Renal cortex interstitium (tissue), 15 donors: ENCODE measurements at places on chromosomes 3 and 15. TPM values are rescaled to one million over a fixed set of nuclear protein-coding genes. Genes with fewer than 3 reads are reported as not detected.
A peak's percentile ranks its signal among the peaks of the same experiment; 100 is the strongest.

SH2D7 gene
- polyA plus RNA-seq: 0.65 TPM

- no peak for DNase-seq
Measured at GRCh38 chr15:81152799-81153198, 18.7 kb downstream of the CFAP161 start.

BNC1 gene
- 0.23 TPM for polyA plus RNA-seq

DNA sequence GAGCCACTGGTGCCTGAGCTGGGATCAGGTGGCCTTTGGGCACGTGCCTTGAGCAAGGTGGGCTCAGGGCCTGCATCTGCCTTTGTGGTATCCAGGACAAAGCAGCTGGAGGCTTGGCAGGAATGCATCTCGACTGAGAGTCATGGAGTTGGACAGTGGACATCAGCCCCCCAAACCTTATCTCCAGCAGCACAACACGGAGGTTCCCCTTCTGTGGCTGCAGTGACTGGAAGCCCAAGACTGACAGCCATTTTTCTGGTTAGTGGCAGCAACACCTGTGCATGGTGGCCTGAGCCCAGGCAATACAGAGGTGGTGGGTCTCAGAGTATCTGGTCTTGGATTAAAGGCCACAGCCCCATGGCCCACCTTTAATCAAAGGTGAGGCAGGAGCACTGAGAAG, 27.8 kb upstream of the TSEN2 start:
- DNase-seq: no peak

DNA sequence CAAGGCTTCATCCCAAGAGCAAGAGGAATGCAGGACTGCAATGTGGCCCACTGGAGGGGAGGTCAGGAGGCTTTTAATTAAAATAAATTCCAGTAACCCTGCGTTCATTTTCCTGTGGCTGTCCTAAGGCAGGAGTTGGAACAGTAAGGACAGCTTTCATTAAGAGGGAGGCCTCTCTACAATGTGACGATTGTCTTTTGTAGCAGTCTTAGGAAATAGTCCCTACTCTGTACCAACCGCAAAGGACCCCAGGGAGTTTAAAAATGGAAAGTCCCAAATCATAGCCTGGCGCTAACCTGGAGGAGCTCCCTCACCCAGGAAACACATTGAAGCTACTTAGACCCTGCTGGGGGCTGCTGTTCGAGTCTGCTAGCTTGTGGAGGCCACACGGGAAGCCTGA, 62.8 kb downstream of the SYNM start:
- no peak for DNase-seq

- no peak for DNase-seq
Measured at GRCh38 chr15:31270767-31271166, 55.9 kb upstream of the KLF13 start.

DNA sequence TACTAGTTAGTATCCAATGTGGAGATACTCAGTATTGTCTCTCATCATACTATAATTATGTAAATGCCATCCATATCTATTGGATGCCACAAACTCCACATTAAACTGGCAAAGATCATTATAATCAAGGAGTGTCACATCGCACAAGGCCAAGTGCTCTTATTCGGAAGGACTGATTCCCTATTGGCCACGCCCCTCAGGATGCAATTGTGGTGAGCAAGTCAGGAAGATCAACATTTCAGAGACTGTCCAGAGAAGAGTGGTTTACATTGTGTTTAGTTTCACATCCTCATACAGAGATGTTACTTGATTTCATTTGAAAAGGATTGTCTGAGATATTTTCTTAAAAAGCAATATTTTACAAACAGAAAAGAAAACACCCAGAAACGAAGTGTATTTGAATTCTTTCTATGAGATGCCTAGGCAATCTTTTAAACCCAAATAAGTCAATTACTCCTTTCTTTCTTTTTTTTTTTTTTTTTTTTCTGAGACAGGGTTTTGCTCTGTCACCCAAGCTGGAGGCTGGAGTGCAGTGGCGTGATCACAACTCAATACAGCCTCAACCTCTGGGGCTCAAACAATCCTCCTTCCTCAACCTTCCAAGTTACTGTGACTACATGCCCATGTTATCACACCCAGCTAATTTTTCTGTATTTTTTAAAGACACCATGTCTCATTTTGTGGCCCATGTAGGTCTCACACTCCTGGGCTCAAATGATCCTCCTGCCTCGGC, 369.1 kb downstream of the RBMS3 start:
- no peak for DNase-seq

DNA sequence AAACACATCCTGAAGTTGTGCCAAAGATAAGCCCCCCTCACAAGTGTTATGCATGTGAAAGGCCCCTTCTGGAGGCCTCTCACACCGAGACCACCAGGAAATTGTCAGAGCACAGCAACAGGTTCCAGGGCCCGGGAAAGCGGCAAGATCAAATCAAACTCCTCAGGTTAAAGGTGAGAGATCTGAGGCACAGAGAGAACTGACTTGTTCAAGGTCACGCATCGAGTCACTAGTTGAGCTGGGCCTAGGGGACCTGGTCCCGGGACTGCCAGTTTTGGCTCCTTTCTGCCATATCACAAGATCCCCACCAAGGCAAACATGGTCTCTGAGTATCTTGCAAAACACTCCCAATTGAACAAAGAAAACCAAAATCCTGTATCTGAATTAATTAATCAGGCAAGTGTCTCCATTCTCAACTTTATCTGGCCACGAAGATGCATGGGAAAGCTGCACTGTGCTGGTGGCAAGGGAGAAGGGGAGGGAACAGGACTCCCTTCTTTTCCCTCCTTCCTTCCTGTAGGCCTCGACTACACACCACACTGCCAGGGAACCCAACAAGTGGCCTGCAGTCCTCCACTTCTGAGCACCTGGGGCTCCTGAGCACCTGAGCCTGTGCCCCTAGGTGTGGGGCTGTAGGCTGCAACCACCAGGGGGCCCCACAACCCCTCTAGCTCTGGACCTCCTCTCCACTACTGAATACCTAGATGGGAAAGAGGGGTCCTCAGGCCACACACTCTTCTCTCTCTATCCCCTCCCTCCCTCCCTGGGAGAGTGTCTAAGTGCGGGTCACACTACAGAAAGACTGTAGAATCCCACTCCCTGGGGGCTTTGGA, 37.3 kb downstream of the ANP32A start:
- DNase-seq: no peak

- no peak for DNase-seq
Measured at GRCh38 chr15:77557564-77557963, 75.1 kb downstream of the LINGO1 start.

- no peak for DNase-seq
Measured at GRCh38 chr3:179732661-179733348, 80.0 kb downstream of the USP13 start.

- DNase-seq: no peak
Measured at GRCh38 chr3:160676547-160677303, at the start of gene ARL14. ARL14 (plus strand) TSS chr3:160677160; CDS start chr3:160677347, 187 bp downstream.

SH3BP5 gene
- polyA plus RNA-seq: 60.9 TPM

DNA sequence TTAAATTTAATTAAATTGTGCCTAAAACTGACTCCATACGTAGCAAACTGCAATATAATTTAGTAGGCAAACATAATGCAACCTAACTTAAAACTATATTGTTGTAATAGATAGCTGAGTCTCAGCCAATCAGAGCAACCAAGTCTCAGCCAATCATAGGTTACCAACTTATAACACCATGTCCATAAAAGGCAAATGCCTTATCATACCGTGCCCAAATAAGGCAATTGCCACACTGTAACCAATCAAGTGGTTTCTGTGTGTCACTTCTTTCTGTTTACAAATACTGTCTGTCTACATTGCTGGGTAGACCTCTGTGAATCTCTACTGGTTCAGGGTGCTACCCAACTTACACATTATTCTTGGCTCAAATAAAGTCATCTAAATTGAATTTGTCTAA, 728.4 kb upstream of the EPHA6 start:
- DNase-seq: no peak

ADCY5 gene
- 10.9 TPM for polyA plus RNA-seq

DNA sequence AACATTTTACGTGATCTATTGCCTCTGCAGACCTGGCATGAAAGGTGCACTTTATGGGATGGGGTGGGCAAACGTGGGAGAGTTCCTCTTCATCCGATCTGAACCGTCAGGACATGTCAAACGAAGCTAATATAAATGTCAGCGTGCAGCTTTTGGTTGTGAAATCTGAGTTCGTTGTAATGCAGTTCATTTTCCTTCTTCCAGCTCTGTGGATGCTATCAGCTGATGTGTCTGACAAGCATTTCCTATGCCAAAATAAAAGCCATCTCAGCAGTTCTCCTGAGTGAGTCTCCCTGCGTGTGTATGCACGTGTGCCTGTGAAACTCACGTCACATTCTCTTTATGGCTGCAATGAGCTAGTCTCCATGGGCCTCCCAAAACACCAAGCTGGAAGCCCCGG, 512.3 kb downstream of the MCTP2 start:
- no peak for DNase-seq

- DNase-seq: no peak
Measured at GRCh38 chr3:140128217-140128616, 193.2 kb downstream of the CLSTN2 start.

DNA sequence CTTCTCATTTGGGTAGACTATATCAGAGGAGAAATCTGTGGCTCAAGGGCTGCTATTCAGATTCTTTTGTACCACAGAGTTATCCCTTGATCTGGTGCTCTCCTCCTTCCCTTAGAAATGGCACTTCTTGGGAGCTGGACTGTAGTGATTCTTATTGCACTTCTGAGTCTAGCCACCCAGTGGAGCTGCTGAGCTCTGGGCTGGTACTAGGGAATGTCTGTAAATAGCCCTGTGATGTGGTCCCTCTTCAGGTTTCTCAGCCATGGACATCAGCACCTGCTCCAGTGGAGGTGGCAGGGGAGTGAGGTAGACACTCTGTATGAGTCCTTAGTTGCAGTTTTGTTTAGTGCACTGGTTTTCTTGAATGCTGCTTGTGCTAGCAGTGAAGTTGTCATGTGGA, 1292.6 kb downstream of the SI start:
- DNase-seq: no peak

GRCh38 chr3:177516158-177517011, 319.1 kb upstream of the TBL1XR1 start:
- DNase-seq: peak; percentile 92

- DNase-seq: no peak
Measured at GRCh38 chr15:45790325-45790943, 155.6 kb downstream of the SQOR start.

- DNase-seq: no peak
Measured at GRCh38 chr3:98057631-98058030, 22.5 kb upstream of the GABRR3 start.

DPPA2 gene
- 0.93 TPM for polyA plus RNA-seq

TNIK gene
- 22.5 TPM for polyA plus RNA-seq

- no peak for DNase-seq
Measured at GRCh38 chr3:43970351-43970750, 271.3 kb upstream of the TOPAZ1 start.

DNA sequence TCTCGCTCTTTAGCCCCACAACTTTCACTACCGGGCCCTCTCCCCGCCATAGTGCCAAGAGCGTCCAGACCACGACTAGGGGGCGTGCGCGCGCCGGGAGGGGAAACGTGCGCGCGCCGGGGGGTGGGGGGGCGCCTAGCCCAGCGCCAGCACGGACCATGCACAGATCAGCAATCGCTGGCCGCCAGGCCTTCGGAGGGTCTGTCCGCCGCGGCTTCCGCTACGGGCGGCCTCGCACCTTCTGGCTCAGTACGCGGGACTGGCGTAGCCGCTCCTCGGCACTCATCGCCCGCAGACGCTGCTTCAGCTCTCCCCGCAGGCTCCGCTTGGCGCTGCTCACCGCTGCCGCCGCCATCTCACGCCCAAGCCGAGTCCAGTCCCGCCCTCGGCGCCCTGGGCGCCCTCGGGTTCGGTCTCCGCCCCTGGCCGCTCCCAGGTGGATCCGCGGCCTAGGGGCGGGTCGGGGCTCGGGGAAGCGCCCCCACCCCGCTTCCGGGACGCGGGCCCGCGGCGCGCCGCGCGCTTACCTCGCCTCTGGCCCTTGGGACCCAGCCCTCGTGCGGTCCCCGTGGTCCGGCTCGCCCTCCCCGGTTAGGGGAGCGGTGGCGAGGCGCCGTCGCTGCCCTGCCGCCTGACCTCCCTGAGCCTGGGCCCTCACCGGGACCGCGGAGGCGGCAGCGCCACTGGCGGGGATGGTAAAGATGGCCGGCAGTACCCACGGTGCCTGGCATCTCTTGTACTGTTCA, at the start of gene MTHFS:
TSS of gene MTHFS (minus strand) at position 381 of the 746 bp plus-strand sequence. CDS start at position 355, 26 bp downstream.
- DNase-seq: peak; percentile 75

DNA sequence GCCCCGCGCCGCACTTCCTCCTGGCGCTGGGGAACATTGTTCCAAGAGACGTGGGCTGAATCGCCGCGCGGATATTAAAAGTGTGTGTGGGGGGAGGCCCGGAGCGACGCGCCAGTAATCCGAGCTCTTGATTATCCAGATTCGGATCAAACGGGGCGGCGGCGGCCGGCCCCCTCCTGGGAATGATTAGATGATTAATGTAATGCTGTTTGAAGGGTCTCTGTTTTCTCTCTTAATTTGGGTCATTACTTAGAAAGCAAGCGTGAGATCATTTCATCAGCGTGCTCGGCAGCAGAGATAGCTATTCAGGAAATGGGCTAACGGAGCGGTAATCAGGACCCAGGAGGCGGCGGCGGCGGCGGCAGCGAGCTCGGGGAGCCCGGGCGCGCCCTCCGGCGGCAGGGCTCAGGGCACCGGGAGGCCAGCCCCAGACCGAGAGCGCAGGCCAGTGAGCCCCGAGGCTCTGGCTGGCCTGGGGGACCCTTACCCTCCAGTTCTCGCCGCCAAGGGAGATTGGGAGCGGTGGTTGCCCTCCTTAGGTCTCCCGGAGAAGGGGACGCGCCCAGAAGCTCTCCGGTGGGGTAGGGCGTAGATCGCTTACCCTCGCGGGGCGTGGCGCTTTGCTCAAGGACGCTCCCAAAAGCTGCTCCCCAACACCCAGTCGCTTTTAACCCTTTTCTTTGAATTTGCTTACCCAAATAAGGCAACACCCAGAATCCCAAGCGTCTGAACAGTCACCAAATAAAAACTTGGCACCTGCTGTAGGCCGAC, 4.5 kb downstream of the FEZF2 start:
- DNase-seq: no peak

DNA sequence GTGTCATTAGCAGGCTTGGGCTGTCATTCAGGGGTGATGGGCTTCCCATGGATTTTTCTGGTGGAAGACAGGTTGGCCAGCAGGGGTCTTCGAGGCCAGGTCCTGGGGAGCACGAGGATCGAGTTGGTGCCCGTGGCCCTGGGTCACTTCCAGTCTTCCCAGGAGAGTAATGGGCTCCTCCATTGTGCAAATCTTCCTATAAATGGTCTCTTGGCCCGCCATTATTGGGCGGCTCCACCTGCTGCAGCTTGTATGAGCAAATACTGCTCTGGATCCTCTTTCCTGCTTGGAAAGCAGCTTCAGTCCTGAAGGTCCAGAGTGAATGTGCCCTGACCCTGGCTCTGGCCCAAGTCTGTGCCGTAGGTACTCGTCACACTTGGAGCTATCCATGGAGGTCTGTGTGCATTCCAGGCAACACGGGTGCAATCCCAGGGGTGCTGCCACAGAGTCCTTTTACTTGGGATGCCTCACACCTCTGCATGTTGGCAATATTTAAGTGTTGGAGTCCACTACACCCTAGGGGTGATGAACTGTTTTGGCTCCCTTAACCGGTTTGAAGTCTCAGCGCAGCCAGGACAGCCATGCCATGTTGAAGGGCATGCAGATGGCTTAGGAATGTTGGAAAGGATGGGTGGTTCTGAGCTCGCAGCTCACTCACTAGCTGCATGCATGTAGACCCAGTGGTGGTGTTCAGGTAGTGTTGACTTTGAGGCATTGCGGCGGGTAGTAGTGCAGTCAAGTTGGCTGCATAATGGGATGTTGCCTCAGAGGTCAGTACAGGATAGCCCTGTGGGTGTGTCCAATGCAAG, 97.6 kb downstream of the SNRPN start:
- DNase-seq: no peak

FAM3D gene
- 2.3 TPM for polyA plus RNA-seq

- no peak for DNase-seq
Measured at GRCh38 chr3:35871009-35871408, 231.7 kb downstream of the ARPP21 start.
